ENCODE measurements at places on chromosomes 1 and 21.
A peak's percentile ranks its signal among the peaks of the same experiment; 100 is the strongest.

- peak; percentile 83 for DNase-seq
Measured at GRCh38 chr1:206769304-206769731, 1.3 kb upstream of the IL19 start.

- no peak for DNase-seq
Measured at GRCh38 chr1:12756768-12757413, 10.9 kb downstream of the CFAP107 start.

GRCh38 chr1:48744032-48744431 is 32.7 kb downstream of the BEND5 start:
- DNase-seq = no peak

DNA sequence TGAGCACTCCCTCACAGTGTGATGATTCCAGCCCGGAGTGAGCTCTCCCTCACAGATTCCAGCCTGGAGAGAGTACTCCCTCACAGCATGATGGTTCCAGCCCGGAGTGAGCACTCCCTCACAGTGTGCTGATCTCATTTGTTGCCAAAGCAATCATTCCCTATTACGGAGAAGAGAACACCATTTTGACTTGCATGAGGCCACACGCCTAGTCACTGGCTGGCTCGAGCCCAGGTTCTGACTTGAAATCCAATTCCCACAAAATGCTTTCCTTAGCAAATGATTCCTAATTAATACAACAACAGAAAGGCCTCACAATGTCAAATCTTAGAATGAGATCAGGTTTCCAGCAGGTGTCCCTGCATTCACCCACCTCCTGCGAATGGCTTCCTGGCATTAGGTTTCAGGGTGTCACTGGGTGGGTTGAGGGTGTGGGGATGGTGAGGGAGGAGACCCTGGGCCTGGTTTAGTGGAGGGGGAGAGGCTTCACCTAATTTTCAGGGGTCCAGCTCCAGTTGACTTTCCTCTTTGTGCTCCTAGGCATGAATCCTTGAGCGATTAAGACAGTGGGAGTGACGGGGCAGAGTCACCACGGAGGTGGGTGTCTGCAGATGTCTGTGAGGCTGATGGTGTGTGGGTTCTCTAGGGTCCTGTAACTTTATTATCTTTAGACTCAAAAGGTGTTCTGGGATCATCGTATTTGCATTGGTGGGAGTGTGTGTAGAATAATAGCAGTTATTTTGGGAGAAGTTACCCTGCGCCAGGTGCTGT is 158.5 kb downstream of the KCNJ6 start:
- no peak for DNase-seq

GRCh38 chr1:161933592-161934588 is 89.8 kb downstream of the OLFML2B start:
- no peak for DNase-seq

DNA sequence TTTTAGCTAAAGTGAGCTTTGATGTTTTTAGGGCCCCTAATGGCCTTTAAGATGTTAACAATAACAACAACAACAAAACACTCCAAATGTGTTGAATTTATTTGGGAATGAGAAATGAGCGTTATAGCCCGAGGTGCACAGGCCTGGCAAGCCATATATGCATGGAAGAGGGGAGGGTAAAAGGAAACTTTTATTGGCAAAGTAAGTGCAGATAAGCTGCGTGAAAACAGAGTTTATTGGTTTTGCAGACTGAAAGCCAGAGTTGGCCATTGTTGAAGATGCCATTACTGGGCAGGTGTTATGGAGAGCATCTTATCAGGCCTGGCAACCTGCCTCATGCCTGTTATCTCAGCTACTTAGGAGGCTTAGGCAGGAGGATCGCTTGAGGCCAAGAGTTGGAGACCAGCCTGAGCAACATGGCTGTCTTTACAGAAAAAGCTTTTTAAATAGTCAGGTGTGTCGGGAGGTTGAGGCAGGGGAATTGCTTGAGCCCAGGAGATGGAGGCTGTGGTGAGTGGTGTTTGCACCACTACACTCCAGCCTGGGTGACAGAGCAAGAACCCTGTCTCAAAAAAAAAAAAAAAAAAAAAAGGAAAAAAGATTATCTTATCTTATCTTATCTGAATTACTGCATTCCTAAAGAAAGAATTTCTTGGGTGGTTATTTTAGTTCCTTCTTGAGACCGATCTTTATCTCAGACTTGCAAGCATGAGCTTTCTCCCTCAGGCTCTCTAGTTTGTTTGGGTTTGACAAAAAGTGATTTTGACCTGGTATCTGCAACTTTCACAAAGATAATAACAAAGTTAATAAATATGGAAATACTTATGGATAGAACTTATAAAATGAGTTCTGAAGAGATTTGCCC is 1.7 kb downstream of the PATJ start:
- DNase-seq = no peak

DNA sequence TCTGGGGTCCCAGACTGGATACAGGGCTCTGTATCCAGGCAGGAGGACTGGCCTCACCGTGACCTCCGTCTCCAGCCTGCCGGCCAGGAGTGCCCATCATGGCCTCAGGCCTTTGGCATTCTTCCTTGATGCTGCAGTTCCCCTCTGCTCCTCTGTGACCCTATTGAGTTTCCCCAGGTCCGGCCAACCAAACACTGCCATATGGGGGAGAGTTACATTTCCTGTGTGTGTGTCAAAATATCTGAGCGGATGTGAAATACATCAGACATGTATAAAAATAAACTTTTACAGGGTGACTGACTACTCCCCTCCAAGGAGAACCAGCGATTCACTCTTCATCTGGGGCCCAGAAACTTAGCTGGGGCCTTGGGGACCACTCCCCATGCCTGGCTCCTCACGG is 10.2 kb upstream of the UBL4B start:
- no peak for DNase-seq

DNA sequence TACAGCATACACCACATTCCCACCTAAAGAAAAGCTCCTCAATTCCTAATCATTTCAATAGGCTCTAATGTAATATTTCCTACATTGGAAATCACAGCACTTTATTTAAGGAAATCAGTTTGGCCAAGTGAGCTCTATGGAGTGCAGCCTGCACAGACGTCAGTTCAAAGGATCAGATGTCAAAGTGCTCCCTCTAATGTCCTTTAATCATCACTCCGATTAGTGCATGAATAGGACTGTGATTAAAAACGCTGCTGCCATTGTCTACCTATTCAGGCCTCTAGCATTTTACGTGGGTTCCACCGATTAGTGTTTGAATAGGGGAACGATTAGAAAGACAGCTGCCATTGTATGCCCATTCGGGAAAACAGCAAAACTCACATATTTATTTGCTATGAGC is 50.2 kb downstream of the DPYD start:
- DNase-seq = no peak

GRCh38 chr21:40846587-40847411 is at the start of gene DSCAM:
DSCAM (minus strand) TSS chr21:40847158; CDS start chr21:40846661, 497 bp downstream.
- no peak for DNase-seq

DNA sequence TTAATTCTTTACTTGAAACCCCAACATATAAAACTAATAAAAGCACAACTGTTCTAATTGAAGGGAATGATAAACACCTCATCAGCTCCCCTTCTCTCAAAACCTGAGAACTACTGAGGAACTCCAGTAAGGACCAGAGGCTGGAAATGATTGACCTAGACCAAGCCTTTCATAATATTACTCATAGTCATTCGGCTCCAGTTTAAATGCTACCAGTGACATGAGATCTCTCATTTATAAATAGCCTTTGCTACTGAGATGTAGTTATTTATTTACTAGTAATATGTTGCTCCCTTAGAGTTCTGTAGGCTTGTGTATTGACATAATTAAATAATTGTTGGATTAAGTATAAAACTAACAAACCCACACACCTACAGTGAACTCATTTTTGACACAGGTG is 209.8 kb upstream of the PRMT6 start:
- DNase-seq = no peak

Measured in stimulated activated effector memory CD8-positive, alpha-beta T cell treated with anti-CD3 and anti-CD28 coated beads, Interleukin-12 subunit alpha, Interleukin-12 subunit beta, amount 100 ng/mL, for 72 hours (primary cell).